HAP-1 (cell line): ENCODE measurements at places on chromosomes 5 and 9.

DNA sequence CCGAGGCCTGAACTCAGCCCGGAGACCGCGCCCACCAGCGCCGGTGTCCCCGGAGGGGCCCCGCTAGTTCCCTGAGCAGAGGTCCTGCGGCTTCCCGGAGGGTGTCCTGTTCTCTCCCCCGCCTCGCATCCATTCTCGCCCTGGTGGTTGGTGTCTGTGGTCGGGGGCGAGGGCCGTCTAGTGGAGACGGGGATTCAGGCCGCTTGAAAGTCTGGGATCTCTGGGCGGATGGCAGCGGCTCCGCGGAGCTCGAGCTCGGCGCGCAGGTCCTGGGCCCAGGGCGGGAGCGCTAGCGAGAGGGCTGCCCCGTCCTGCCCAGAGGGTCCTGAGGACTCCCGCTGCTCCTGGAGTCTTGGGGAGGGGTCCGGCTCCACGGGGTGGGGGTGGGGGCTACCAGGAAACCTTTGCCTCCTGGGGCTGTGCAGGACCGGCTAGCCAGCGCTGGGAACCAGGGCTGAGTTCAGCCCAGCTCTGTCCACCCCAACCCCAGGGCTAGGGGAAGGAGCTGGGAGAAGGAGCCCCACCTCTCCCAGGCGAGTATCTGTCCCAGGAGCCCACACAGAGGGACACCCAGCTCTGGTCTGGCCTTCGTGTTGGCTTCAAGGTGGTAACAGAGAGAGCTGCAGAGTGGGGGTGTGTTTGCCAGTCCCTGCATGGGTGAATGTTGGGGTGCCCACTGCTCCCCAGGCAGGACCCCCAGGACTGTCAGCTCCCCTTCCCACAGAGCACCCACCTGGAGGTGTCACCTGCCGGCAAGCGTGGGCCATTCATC, 4.0 kb downstream of the TOR4A start:
- no peak for DNase-seq

- no peak for DNase-seq
Observed at GRCh38 chr9:83584995-83585394, 37.9 kb upstream of the IDNK start.

GRCh38 chr5:172694541-172694940, 53.5 kb downstream of the NEURL1B start:
- no peak for DNase-seq

GRCh38 chr5:126359884-126360283, 63.3 kb upstream of the GRAMD2B start:
- no peak for DNase-seq

DNA sequence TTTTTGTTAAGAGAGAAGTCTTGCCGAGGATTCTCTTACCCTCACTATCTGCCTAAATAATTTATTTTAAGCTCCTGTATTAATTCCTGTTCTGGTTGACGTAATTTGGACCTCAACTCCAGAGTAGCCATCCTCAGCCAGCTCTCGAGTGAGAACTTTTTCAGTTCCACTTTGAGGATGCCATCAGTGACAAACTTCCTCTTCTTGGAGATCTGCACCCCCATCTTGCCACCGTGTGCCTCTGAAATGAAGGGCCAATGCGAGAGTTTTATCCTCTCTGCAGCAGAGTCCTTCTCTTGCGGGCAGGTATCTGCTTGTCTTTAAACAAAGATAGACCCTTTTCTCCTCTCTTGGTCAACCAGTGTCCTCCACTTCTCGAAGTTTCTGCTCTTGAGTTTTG, 19.5 kb upstream of the TMEM174 start:
- no peak for DNase-seq

GRCh38 chr9:100466171-100466828, 6.6 kb upstream of the TMEFF1 start:
- DNase-seq = no peak

DNA sequence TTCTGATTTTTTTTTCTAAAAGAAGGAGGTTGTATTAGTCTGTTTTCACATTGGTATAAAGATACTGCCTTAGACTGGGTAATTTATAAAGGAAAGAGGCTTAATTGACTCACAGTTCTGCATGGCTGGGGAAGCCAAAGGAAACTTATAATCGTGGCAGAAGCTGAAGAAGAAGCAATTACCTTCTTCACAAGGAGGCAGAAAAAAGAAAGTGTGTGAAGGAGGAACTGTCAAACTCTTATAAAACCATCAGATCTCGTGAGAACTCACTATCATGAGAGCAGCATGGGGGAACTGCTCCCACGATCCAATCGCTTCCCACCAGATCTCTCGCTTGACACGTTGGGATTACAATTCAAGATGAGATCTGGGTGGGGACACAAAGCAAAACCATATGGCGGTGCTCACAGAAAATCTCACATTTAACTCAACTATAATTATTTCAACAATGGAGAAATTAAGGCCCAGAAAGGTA, 27.1 kb downstream of the DPYSL3 start:
- DNase-seq = no peak

DNA sequence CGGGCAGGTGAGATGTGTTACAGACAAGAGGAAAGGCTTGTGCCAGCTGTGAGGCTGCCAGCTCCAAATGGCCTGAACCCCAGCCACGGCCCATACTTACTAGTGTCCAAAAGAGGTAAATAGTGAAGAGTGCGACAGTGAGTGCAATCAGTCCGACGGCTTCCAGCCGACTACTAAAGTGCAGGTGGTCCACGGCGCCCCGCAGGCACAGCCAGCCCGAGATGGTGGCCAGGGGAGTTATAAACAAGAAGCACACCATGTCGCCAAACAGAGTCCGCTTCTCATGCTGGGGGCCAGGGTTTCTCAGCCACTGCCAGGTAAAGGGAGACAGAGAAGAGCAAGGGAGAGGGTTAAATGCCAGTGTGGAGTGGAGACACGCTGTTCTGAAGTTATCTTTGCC, 101.1 kb downstream of the LMNB1 start:
- DNase-seq = no peak

GRCh38 chr9:91676046-91676445, 252.4 kb upstream of the NFIL3 start:
- DNase-seq = peak; percentile 15

DNA sequence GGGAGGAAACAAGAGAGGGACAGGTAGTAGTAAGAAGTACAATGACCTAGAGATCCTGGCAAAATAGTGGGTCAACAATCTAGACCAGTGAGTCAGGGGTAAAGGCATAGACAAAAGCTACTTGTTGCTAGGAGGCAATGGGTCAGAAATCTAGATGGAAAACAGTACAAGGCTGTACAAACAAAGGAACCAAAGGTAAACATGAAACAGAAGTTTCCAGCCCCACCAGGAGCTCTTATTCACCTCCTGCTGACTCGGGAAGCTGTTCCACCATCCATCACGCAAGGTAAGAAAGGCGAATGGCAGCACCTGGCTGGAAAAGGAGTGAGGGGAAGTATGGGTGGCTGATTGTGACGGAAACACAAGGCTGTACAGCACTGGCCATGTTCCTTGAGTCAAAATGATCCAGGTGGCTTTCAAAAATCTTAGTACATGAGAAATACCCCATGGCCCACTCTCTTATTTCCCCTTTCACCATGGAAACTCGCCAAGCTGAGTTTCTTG, 70.5 kb upstream of the RAI14 start:
- no peak for DNase-seq

DNA sequence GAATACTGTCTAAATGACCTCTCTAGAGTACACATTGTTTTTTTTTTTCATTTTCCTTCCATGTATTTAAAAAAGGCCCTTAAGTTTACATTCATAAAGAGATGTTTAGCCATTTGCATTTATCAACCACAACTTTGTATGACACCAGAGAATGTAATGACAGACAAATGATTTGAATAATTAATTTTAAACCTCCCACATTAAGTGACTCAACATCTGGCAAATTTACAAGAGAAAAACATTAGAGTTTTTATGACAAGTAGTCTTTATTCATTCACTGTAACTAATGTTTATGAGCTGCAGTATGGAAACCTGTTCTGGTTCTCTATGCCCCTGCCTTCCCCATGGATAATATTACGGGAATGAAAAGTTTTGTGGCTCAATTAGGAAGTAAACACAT, 1093.8 kb upstream of the CDH9 start:
- peak; percentile 39 for DNase-seq

DNA sequence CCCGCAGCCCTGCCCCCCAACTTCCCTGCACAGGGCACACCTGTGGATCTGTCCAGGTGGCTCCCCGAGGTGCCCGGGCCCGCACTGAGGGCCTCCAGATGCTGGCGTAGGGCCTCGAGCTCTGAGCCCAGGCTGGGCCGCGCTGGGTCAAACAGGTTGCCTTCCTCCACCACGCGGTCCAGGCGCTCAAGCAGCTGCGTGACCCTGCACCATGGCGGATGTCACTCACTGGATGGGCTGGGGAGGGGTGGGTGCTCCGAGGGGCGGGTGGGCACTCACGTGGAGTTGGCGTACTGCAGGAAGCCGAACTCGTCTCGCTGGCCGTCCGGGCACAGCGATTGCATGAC, 5.4 kb downstream of the ABCA2 start:
- DNase-seq = no peak

DNA sequence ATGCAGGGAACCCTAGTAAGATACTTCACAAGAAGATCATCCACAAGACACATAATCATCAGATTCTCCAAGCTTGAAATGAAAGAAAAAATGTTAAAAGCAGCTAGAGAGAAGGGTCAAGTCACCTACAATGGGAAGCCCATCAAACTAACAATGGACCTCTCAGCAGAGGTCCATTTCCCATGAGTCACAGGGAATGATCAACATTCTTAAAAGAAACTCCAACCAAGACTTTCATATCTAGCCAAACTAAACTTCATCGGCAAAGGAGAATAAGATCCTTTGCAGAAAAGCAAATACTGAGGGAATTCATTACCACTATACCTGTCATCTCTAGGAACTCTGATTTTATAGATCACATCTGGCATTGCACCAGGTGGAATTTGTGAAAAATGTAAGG, 52.9 kb upstream of the SPATA31E1 start:
- no peak for DNase-seq

DNA sequence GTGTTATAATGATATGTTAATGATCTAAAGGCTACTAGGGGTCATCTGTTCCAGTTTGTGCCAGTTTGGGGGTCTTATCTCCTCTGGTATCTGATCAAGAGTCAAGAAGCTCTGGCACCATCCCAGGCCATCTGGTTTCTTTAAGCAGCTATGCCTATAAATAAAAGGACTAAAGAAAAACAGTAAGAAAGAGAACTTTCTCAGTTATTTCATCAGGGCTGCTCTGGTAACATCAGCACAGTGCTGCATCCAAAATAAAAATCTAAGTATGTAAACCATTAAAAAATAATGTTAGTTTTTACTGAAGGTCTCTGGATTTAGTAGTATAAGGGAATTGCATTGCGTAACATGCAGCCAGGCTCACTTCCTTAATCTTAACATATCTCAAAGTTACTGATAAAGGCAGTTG, 185.0 kb downstream of the NR2F1-AS1 start:
- no peak for DNase-seq

DNA sequence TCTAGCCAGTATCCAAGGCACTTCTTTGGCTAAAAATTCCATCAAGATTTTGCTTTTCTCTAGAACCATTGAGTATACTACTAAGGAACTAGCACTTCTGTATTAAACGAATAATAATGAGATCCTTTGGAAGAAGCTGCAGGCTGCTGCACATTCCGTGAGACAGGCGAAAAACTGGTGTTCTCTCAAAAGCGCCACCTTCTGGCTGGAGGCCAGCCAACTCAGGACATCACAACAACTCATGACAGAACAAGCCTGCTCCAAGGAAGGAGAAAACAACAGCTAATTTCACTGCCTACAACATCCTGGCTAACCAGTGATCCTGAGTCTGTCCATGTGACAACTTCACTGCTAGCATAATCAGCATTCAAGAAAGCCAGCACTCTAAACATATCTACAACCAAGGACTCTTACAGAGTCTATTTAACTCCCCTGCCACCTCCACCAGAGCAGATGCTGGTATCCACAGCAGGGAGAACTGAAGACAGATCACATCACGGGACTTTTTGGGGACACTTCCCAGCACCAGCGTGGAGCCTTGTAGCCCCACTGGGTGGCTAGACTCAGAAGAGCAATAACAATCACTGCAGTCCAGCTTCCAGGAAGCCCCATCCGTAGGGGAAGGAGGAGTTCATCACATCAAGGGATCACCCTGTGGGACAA, 150.5 kb downstream of the YTHDC2 start:
- peak; percentile 72 for DNase-seq

DNA sequence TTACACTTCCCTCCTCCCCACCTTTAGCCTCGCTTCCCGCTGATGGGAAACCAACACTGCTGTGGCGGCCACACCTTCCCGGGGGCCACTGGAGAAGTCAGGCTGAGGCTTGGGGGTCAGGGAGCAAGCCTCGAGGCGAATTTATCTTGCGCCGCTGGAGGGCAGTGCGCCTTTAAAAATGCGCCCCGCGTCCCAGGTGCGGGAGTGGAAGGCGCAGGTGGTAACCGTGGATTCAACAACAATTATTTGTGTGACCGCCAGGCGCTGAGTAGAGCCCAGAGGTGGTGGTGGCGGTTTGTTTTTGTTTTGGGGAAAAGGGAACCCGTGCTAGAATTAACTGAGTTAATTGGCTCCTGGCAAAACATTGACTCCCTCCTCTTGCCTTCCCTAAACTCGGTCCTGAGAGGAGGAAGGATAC, 1.1 kb downstream of the CFAP77 start:
- DNase-seq = peak; percentile 55

DNA sequence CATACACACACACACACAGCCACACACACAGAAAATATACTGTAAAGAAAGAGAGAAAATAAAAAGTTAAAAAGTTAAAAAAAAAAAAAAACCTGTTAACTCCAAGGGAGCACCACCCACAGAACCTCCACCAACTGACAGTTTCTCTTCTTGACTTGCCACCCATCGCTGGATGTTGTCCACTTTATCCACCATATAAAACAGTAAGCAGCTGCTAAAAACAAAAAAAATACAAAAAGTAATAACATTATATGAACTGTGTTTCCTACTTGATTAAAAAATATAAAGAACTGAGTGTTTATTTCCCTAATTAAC, 1.2 kb downstream of the PURA start:
- no peak for DNase-seq

- peak; percentile 12 for DNase-seq
Observed at GRCh38 chr5:75566710-75567309, 44.4 kb upstream of the ANKDD1B start.

GRCh38 chr5:148147415-148147814, 20.9 kb upstream of the SPINK14 start:
- no peak for DNase-seq

- no peak for DNase-seq
Observed at GRCh38 chr9:93037476-93037971, 21.0 kb upstream of the SUSD3 start.

- no peak for DNase-seq
Observed at GRCh38 chr5:75656311-75657003, 45.2 kb downstream of the ANKDD1B start.

GRCh38 chr5:158560170-158560569, 539.5 kb downstream of the EBF1 start:
- no peak for DNase-seq

DNA sequence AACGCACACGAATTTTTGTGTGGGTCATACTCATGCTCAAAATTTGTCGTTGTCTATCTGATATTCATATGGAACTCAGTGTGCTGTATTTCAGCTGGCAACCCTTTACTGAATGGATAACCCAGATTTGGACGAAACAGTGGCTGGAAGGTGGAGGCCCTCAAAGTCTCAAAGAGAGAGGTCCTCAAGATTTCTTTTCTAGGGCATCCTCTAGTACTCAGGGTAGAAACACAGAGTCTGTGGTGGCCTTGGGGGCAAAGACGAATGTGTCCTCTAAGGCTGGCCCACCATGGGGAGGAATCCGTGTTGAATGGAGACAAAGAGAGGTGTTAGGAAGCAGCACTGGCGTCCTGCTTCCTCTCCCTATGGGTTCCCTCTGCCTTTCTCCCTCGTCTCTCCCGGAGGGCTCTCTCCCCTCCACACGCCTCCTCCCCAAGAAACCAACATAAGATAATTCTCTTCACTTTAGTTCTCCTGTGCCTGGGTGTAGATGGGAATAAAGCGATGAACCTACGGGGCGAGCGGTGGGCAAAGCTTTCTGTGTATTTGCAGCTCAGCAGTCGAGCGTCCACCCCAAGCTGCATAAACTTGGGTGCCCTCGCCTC, 333.7 kb downstream of the CWC27 start:
- no peak for DNase-seq
